ENCODE measurements at places on chromosomes 2 and 18. TPM values are rescaled to one million over a fixed set of nuclear protein-coding genes. Genes with fewer than 3 reads are reported as not detected.

Gene GCG
- total RNA-seq, result not detected

Gene SRSF7
- 251 TPM for total RNA-seq

Gene AFF3
- total RNA-seq, result 2.0 TPM

Gene STK17B
- total RNA-seq, result 8.1 TPM

Gene MYOM1
- total RNA-seq, result 0.08 TPM

Gene GAREM1
- total RNA-seq, result 2.2 TPM

Gene SGPP2
- not detected for total RNA-seq

Gene NEU4
- 0.34 TPM for total RNA-seq

Gene STAT4
- 0.11 TPM for total RNA-seq

Gene CRACDL
- 0.37 TPM for total RNA-seq

Gene CRYGA
- total RNA-seq, result not detected

Gene SRD5A2
- not detected for total RNA-seq

Gene DPYSL5
- total RNA-seq, result 3.0 TPM

Gene SYT4
- not detected for total RNA-seq

Gene UGT1A4
- not detected for total RNA-seq

Gene REG1A
- total RNA-seq, result not detected

Gene MLPH
- total RNA-seq, result 24.7 TPM

Gene PLEK
- not detected for total RNA-seq

Gene MYO3B
- not detected for total RNA-seq

Gene TFCP2L1
- 0.04 TPM for total RNA-seq

Gene TACR1
- total RNA-seq, result not detected

Gene CENPA
- total RNA-seq, result 27.1 TPM

Gene CCDC68
- total RNA-seq, result not detected

Gene ANKRD36
- 13.2 TPM for total RNA-seq

Gene CXCR1
- not detected for total RNA-seq

Gene BOLL
- not detected for total RNA-seq

Gene BIN1
- total RNA-seq, result 6.5 TPM

Gene MALL
- total RNA-seq, result not detected

Gene BOK
- total RNA-seq, result 8.0 TPM

Gene INHA
- 0.83 TPM for total RNA-seq

Gene CCL20
- not detected for total RNA-seq

Gene SULT1C2
- 2.5 TPM for total RNA-seq

Gene POLR1B
- total RNA-seq, result 30.1 TPM

Gene SIX3
- total RNA-seq, result not detected

Gene NEU2
- not detected for total RNA-seq

Gene GPBAR1
- total RNA-seq, result not detected

Gene DNAJB2
- total RNA-seq, result 22.2 TPM

Gene PSMA8
- not detected for total RNA-seq

Gene ZFAND2B
- 22.0 TPM for total RNA-seq

Gene CYP26B1
- 1.6 TPM for total RNA-seq

Gene SLC35F6
- 27.8 TPM for total RNA-seq

Gene WDPCP
- 12.6 TPM for total RNA-seq

Gene ALKAL2
- total RNA-seq, result not detected

Gene TTC31
- 57.6 TPM for total RNA-seq

Gene CNDP1
- total RNA-seq, result not detected

Gene ALPI
- total RNA-seq, result not detected

Gene CYTIP
- not detected for total RNA-seq
